ENCODE measurements at places on chromosomes 6 and 20.

DNA sequence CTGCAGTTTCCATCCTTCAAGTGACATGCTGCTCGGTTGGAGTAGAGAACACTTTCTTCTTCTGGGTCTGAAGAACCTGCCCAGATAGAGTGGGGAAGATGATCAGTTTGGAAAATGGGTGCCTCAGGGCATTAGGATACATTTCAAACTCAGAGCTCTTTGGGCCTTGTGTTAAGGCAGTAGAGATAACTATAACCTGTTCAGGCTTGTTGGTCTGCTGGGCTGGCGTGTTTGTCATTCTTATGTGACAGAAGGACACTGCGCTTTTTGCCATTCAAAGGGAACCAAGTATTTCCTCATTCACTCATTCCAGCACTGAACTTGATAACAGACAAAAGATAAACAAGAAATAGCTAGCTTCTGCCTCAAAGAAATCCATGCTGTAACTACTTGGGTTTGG lies 3.8 kb downstream of the TOMM34 start:
- no peak for DNase-seq

DNA sequence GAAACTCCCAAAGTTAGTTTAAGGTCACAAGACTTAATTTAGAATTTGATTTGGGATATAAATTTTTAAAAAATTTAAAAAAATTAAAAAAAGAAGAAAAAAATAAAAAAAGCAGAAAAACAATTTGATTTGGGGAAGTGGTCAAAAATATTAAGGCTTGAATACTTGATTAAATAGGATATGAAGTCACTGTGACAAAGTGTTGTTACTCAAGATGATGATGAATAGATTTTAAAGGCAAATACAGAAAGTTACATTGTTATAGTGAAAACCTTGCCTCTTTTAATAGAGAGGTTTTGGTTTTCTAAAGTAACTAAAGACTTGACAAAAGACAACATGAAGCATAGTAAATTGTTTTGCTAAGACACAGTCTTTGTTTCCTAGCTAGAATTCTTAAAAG lies 7.2 kb downstream of the CST9 start:
- no peak for DNase-seq

DNA sequence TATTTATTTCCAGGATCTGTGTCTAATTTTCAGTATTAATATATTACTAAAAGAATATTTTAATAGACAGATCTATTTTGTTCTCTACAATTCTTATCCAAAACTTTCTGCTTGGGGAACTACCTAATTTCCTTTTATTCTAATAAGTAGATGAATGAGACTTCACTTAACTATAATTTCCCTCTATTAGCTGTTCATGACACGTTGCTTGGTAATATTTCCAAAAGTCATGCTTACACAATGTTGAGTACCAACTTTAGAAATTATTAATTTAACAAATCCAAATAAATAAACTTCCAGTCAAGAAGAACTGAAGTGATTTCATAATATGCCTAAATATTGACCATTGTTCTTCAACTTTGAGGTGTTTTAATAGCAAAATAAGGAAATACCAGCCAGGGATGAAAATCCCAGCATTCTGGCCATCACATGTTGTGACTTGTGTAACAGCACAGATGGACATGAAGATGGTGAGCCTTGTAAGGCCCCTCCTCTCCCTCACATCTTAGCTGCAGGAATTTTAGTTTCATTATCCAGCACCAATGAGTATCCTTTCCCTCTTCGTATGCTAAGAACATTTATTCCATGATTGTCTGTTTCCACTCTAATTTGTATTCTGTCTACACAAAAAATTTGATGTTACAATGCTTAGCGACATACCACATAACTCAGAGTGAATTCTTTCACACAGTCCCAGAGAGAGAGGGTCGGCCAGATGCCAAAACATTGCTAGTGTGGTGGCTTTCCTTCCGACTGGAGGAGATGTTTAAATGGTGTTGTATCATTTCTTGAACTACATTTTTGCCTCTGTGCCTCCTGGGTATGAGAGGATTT lies 137.5 kb downstream of the FOXA2 start:
- DNase-seq = no peak

GRCh38 chr20:7866285-7866684 lies 74.0 kb downstream of the HAO1 start:
- no peak for DNase-seq

DNA sequence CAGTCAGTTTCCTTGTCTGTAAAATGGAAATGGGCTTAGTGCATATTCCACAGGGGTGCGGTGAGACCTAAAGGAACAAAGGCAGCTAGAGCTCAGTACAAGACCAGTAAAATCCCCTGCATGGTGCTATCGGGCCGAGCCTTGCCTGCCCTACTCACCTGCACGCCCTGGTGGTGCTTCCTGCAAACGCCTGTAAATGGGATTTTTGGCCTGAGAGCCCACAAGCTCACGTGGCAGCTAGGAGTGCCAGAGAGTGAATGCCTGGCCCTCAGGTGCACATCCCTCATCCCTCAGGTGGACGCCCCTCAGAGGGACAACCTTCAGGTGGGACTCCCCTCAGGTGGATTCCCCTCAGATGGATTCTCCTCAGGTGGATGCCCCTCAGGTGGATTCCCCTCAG lies 48.0 kb upstream of the VSX1 start:
- DNase-seq = no peak

DNA sequence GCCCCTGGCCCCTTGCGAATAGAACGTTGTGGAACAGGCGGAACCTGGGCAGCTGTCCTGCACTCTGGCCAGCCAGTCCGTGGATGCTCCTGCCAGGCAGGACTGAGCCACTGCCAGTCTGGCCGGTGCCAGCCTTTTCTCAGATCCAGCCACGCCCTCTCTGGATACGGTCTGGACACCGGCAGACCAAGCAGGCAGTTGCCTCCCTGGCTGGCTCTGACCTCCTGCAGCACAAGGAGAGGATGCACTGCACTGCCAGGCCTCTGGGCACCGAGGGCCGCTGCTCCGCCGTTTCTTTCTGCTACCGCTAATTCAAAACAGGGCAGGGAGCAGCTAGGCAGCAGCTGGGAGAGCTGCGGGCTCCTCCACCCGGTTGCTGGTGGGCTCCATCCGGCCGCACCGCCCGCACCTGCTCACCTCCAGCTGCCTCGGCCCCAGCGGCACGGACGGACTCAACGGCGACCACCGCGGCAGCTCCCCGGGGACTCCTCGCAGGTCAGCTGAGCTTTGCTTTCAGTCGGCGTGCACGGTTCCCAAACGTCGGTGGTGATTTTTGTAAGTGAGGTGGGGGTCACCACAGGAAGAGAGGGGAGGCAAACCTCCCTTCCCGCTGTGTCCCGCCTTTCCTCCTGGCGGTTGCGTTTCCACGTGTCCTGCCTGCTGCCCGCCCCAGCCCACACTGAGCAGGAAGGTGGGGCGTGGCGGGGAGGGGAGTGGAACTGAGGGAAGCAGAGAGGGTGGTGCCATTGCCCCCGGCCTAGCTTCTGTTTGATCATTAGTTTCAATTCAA lies 30.3 kb upstream of the AFDN start:
- peak; percentile 57 for DNase-seq

GRCh38 chr6:163457637-163458561 lies 43.4 kb downstream of the QKI start:
- no peak for DNase-seq

- DNase-seq = peak; percentile 7
These were observed 253.2 kb downstream of the PLCB1 start for GRCh38 chr20:8385247-8385646.

Data from substantia nigra (tissue), 51 donors.